ENCODE measurements at places on chromosomes 11 and 22.
A peak's percentile ranks its signal among the peaks of the same experiment; 100 is the strongest.

- no peak for DNase-seq
These were observed 695 bp downstream of the PEX26 start for GRCh38 chr22:18078329-18079041.

- no peak for DNase-seq
These were observed 538.4 kb downstream of the TBC1D22A start for GRCh38 chr22:47300698-47301405.

- DNase-seq = peak; percentile 60
These were observed 1.4 kb downstream of the APOA1 start for GRCh38 chr11:116835791-116836631.

- peak; percentile 54 for DNase-seq
These were observed 9.1 kb downstream of the SELENOO start for GRCh38 chr22:50209893-50210292.

DNA sequence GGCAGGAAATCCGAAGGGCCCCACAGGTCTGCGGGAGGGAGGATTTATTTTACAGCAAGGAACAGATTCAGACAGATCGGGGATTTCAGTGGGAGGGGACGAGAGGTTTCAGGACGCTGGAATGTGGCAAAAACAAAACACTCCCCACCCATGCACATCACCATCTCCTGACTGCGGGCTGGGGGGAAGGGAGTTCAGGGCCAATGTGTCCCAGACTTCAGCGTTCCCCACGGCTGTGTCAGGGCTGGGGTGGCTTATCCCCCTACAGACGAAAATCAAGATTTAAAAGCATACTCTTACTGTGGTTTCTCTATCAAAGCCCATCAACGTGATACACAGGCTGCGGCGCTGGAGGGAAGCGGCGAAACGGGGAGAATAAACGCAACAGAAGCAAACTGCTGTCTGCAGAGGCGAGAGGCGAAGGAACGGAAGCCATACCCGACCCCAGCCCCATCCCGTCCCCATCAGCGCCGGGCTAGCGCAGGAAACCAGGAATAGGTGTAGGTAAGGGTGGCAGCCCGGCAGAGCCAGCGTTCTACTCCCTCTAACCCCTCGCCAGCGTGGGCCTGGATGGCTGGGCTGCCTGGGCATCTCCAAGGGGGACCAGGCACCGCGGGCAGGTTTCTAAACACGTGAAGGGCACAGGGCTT, 2.7 kb downstream of the TENM4 start:
- no peak for DNase-seq

- DNase-seq = no peak
These were observed 46.5 kb upstream of the FIBIN start for GRCh38 chr11:26947379-26947844.

- no peak for DNase-seq
These were observed 15.3 kb downstream of the RTL6 start for GRCh38 chr22:44482776-44483175.

DNA sequence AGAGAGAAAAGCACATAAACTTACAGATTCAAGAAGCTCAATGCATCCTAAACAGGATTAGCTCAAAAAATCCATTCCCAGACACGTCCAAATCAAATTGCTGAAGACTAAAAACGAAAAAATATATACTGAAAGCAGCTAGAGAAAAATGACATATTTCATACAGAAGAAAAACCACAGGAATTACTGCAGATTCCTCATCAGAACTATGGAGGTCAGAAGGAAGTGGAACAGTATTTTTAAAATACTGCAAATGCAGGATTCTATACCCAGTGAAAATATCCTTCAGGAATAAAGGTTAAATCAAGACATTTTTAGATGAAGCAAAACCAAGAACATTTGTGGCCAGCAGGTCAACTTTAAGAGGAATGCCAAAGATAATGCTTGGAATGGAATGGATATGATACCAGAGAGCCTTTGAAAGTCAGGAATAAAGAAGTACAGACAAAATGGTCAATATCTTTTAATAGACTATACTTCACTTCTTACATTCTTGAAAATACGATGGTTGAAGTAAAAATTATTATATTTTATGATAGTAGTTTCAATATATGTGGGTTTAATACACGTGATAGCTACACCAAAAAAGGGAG, 352.9 kb downstream of the CTTN start:
- no peak for DNase-seq

- DNase-seq = no peak
These were observed 39.9 kb downstream of the PTPRJ start for GRCh38 chr11:48020092-48020755.

DNA sequence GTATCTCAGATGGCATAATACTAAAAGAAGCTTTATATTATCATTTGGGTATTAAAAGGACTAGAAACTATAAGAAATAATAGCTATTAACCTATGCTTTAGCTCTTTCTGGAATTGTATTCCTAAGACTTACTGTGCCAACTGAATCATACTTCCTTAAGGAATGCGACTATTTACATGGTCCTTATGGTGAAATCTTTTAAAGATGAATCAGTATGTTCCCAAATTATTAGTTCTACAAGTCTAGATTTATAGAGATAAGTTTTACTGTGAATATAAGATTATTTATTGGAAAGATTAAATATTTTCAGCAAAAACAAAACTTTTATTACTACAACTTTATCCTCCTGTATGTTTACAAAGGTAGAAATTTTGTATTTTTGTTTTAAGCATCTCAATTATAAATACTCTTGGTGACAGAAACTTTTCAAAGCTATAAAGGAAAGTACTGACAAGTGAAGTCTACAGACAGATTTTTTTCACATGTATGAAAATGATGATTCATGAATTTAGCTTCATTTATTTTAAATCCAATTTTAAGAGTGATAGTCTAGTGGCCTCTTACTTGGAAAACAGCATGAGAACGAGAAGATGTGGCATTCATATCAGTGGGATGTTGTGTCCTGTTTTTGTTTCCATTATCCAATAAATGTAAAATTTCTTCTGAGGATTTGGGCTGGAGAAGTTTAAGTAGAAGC, 17.8 kb downstream of the KIF18A start:
- no peak for DNase-seq

- DNase-seq = no peak
These were observed 9.2 kb upstream of the NARS2 start for GRCh38 chr11:78583889-78584288.

- DNase-seq = no peak
These were observed 206.2 kb upstream of the CADM1 start for GRCh38 chr11:115710426-115710825.

DNA sequence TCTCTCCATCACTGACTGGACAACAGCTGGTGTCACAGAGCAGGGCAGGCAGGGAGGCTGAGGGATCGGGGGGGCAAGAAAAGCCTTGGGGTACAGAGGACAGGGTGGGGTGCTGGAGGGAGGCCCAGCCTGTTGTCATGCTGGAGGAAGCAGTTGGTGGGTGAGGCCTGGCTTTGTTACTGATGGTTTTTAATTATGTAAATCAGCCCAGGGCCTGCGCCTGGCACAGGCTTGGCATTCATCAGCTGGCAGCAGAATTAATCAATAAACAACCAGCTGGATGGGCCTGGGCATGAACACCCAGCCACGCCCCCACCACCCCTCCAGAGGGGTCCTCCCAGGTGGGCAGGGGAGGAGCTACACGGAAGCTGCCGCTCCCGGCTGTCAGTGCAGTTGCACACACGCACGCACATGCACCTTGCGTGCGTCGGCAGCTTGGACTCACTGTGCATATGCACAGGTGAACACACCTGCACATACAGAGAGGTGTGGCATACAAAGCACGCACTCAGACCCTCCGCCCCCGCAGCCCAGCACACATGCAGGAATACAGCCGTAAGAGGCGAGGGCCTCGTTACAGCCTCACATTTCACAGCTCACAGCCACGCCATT, 21.3 kb upstream of the ELFN2 start:
- DNase-seq = no peak

GRCh38 chr11:85752201-85752889, 58.6 kb downstream of the SYTL2 start:
- DNase-seq = no peak

GRCh38 chr11:116855413-116855812, 18.0 kb upstream of the APOA1 start:
- DNase-seq = no peak

DNA sequence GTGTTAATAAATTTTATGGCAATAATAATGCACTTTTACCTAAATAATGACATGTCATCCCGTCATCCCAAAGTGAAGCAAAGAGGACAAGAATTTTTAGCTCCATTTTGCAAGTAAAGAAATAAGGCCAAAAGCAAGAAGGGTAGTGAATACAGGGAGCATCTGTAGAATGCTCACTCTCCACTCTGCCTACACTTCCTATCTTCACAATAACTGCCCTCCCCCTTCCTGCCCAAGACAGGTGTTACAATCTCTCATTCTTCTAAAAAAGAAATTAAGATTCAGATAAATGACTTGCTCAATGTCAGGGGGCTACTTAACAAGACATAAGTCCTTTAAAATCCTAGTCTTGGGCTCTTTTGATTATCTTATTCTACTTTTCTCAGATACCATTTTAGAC, 8.9 kb downstream of the RDX start:
- DNase-seq = no peak

DNA sequence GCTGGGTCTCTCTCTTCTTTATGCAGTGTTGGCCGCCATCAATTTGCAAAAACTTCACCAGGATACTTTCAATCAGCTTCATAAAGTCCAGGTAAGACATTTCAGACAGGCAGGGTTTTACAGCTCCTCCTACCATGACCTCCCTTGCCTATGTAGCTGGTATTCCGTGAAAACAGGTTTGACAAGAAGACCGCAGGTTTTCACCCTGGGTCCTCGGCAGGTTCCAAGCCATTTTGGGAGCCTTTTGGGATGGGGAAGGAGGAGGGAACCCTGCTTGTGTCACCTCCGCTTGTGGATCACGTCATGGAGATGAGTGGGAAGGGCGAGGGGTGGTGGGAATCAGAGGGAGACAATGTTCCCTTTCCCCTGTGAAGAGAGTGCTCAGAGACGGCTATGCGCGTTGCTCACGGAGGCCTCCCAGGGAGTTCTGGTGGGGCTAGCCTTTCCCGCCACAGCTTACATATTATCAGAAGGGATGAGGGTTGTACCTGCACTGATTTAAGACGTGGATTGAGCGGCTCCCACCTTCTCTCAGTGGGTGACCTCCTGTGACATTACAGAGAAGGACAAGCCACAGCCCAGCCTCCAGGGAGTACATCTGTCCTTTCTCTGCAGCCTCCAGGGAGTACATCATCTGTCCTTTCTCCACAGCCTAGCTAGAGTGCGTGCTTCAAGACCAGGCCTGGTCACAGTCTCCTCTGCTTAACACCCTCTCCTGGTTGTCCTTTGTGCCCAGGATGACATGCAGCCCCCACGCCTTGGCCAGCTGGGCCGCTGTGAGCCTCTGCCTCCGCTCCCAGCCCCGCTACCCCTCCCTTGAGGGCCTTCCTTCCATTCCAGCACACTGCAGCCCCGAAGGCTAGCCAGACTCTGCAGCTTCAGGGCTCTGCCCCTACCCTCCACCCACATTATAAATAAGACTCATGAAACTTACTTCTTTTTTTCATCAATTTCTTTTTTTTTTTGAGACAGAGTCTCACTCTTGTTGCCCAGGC, 17.2 kb downstream of the GLB1L3 start:
- no peak for DNase-seq

GRCh38 chr22:16955678-16956210, 52.3 kb downstream of the GAB4 start:
- DNase-seq = no peak

DNA sequence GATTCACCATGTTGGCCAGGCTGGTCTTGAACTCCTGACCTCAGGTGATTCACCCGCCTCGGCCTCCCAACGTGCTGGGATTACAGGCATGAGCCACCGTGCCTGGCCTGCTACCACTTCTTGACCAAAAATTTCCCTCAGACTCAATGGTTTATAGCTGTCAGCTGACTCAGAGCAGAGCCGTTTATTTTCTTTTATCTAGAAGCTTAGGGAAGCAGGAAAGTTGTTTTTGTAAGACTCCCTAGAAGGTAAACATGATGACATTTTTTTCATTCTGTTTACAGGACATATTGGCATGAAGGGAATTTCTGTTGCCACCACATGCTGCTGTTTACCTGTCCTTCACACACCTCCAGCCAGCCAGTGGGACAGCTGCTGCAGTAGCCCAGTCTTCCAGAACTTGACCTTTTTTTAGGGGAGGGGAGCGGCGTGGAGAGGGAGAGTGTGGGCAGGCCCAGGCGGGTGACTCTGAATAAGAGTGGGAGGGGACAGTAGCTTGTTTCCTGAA, 56.1 kb upstream of the PTPRJ start:
- DNase-seq = no peak

GRCh38 chr11:114154271-114155047, 94.9 kb downstream of the ZBTB16 start:
- DNase-seq = no peak

DNA sequence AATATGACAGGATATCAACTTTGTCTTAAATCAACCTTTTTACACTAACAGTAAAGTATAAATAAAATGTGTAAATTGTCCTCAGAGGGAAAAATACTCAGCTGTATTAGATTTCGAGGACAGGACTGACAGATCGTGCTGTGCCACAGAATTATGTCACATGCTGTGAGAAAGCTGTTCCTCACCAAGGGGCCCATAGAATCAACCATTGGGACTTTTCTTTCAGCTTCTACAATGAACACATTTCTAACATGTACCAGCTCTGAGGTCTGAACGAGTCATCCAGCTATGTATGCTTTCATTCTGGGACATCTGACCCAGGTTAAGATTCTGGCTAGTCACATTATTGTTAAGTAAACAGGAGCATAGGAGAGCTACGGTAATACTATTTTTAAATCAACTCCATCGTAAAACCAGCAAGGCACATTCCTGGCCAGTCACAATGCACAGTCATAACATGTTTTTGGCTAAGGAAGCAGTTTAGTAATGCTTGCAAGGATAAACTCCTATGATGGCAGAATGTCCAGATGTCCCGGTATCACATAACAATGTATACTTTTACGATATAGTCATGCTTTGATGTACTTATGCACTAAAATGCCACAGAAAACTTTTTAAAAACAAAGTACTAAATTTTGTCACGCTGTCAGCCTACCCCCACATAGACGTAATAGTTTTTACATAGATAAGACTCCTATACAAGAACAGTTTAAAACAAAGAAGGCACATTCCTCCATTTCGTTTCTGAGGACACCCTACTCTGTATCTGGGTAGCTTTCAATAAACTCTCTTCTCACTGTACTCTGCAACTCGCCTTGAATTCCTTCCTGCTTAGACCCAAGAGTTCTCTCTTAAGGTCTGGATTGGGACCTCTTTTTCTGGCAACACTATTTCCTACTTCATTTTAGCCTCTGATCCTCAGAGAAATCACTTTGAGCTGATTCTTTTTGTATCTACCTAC, 27.4 kb downstream of the ZNF214 start:
- no peak for DNase-seq

DNA sequence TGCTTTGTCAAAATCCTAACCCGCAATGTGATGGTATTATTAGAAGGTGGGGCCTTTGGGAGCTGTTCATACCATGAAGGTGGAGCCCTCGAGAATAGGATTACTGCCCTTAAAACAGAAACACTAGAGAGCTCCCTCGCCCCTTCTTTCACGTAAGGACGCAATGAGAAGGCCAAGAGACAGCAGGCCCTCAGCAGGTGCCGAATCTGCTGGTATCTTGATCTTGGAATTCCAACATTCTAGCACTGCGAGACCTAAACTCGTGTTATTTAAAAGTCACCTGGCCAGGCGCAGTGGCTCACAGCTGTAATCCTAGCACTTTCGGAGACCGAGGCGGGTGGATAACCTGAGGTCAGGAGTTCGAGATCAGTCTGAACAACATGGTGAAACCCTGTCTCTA, 33.1 kb downstream of the LARGE1 start:
- no peak for DNase-seq
